NCI-H1436 treated with DMSO at 0.1 percent for 48 hours (cell line): ENCODE measurements at places on chromosomes 13 and 19.

DNA sequence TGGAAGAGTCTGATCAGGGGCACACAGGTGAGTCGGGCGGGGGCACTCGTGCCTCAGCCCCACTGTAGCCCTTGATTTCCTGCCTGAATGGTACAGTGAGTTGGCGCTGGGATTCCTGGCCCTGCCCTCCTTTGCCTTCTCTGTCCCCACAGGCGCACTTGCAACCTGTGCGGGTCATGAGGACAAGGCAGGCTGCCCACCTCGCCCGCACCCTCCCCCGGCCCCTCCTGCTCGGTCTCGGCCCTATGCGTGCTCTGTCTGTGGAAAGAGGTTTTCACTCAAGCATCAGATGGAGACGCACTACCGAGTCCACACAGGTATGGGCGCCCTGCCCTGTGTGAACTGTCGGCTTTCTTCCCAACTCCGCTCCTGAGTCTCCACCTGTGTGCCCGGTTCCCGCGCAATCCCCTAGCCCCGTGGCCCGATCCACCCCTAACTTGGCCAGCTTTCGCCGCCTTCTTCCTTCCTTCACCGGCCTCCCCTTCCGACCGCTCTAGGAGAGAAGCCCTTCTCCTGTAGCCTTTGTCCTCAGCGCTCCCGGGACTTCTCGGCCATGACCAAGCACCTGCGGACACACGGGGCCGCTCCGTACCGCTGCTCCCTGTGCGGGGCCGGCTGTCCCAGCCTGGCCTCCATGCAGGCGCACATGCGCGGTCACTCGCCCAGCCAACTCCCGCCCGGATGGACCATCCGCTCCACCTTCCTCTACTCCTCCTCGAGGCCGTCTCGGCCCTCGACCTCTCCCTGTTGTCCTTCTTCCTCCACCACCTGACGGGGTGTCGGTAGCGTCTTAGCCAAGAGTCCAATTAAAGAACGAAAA, 1.6 kb upstream of the KMT2B start:
- DNase-seq: no peak

DNA sequence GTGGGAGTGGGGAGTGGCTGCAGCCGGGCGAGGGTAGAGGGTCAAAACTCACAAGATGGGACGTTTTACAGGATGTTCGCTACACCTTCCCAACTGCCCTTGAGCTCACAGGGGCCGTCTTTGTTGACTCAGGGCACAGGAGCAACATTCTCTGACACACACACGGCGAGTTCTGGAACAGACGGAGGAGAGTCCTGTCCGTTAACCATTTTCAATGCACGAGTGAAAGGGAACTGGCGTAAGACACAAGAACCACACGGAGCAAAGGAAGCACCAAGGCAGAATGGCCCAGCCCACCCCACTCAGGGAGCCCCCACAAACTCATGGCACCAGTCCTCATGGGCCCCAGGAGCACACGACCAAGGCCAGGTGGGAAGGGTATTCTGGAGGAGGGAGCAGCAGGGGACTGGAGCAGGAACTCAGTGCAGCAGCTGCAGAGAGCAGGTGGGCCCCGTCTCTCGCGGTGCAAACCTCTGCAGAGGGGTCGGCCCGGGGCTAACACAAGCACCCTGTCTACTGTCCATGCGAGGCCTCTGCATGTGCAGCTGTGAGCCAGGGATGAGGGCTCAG, 37.9 kb upstream of the ISYNA1 start:
- DNase-seq: no peak

GRCh38 chr13:36815062-36815461, 4.0 kb upstream of the RFXAP start:
- no peak for DNase-seq

DNA sequence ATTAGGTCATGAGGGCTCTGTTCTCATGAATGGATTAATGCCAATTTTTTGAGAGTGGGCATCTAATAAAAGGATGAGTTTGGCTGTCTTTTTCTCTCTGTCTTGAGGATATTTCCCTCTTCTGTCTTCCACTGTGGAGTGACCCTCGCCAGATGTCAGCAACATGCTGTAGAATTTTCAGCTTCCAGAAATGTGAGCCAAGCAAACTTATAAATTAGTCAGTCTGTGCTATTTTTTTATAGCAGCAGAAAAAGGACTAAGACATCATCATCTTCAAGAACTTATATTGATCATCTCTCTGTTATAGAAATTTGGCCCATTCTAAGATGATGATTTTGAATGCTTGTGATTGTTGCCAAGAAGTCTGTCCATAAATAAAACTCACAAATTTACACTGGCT, 431.4 kb downstream of the FGF9 start:
- no peak for DNase-seq

DNA sequence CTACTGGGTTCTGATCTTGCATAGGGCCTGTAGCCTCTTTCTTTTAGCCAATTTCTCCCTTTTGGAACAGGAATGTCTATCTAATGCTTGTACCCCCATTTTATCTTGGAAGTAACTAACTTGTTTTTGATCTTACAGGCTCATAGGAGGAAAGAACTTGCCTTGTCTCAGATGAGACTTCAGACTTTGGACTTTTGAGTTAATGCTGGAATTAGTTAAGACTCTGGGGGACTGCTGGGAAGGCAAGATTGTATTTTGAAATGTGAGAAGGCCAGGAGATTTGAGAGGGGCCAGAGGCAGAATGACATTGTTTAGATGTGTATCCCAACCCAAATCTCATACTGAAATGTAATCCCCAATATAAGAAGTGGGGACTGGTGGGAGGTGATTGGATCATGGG, 2.5 kb upstream of the ZNF546 start:
- no peak for DNase-seq

- DNase-seq: no peak
Observed at GRCh38 chr13:53285896-53286430, 257.4 kb downstream of the OLFM4 start.

DNA sequence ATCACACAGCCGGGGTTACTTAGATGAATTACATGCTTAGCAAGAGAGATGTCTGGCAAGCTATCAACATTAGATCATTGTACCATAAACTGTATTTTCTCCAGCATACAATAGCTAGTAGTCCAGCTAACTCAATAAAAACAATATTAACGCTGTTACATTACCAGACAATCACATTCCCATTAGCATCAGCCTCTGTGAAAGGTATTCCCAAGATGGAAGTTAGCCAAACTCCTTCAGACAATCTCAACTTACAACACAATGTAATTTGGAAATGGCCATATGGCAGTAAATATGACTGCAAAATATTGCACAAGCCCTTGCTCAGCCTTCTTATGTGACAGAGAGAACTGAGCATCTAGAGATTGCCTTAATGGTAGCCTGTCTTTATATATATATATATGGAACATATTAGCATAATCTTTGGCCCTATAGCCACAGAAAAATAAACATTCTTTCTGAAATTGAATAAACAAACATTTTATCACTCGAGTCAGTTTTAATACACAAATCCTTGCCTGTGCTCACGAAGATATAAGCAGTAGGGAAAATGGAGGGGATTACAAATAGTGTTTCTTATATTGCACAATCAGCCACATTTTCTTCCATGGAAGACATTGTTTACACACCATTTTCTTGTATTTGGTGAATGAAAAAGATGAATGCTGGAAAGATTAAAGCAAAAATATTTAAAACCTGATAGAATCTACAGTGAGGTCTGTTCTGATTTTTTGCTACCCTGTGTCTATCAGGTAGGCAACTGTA, 1060.5 kb downstream of the DIAPH3 start:
- DNase-seq: no peak

- no peak for DNase-seq
Observed at GRCh38 chr19:55257461-55258420, 1.1 kb downstream of the PPP6R1 start.

- DNase-seq: no peak
Observed at GRCh38 chr13:28012896-28013295, 24.4 kb upstream of the URAD start.

GRCh38 chr13:75486146-75487062, 4.4 kb upstream of the TBC1D4 start:
- no peak for DNase-seq

- no peak for DNase-seq
Observed at GRCh38 chr13:114142640-114143490, 10.4 kb upstream of the RASA3 start.

DNA sequence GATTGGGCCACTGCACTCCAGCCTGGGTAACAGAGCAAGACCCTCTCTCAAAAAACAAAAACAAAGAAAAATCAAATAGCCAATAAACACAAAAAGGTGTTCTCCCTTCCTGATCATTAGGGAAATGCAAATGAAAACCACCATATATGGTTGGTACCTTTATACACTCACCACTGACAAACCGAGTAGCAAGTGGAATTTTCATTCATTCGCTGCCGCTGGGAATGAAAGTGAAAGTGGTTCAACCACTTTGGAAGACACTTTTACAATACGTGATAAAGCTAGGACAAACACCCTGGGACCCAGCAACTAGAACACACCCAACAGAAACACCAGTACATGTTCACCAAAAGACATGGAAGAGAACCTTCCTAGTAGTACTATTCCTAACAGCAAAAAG, 21.0 kb downstream of the GRIK5 start:
- DNase-seq: no peak

DNA sequence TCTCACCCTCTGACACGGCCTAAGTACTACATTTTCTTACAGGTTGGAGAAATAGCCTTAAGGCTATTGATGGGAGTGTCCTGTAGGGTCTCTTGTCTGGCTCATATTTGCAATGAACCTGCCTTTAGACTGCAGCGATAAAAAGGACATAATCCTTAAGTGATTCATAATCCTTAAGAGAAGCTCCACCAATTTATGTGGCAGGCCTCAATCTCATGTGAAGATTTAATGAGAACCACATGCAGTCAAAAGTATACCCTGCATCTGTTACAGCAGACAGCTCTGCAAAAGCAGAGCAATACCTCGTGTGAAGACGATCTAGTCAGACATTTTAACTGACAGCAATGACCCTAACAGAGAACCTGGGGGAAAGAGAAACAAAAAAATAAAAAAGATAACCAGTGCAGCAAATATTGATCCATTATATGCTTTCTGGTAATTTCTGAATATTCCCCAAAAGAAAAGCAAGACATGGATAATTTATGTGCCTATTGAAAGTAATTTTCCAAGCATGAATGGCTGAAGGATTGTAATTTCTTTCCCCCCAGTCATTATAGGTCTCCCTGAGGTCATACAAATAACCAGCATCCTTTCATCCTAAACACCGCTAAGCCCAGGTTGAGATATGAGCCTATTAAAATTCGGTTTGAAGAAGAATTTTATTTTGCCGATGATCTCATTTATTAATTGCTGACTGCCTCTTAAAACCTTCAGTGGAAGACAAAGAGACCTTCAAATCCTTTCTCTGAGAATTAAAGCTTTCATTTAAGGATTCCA, 321.8 kb upstream of the NBEA start:
- DNase-seq: no peak

DNA sequence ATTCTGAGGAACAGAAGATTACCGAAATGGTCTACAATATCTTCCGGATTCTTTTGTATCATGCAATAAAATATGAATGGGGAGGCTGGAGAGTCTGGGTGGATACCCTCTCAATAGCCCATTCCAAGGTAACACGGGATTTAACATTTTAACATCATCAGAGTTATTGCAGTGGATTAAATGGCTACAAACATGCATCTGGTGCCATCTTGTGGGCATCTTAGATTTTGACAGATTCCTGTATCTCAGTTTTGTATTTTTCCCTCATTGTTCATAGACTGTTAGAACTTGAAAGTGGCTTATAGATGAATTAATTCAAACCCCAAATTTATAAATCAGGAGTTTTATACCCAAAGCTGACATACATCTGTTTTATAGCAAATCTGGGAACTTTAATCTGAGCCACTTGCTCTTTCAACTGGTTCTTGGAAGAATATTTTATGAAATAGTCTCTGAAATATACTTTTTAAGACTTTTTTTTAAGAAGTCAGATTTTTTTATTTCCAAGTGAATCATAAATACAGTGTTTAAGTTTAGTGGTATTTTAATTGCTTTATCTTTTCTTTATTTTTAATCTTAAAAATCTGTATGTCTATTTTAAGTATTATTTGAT, 215.2 kb downstream of the NBEA start:
- no peak for DNase-seq
